ENCODE measurements at places on chromosomes 16 and 17.

DNA sequence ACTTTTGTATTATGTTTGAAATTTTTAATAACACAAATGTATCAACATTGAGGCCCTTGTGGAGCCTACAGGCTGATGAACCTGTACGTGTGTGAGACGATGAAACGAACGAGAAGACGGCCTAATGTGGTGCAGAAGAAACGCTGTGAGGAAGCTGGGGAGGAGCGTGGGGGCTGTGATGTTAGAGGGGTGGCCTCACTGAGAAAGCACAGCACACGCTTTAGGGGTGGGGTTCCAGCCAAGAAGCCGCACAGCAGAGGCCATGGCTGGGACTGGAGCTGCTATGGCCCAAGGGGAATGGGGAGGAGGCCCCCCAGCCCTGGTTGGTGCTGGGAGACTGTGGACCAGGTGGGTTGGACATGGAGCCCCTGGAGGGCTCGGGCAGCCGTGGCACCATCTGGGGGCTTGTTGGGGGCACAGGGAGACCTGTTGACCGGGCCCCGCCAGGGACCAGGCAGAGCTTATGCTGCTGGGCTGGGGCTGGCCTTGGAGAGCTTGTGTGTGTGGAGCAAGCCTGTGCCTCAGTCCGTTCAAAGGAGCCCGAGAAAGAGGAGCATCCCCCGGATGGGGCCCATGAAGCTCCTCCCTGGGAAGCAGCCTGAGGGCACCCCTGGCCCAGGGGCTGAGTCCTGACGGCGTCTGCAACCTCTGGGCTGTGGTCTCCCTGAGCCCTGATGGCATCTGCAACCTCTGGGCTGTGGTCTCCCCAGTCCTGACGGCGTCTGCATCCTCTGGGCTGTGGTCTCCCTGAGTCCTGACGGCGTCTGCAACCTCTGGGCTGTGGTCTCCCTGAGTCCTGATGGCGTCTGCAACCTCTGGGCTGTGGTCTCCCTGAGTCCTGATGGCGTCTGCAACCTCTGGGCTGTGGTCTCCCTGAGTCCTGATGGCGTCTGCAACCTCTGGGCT lies 44.7 kb downstream of the METRNL start:
- DNase-seq: no peak

GRCh38 chr16:10868596-10869469 lies 8.2 kb upstream of the CIITA start:
- no peak for DNase-seq

- DNase-seq: no peak
Observed at GRCh38 chr17:27560668-27561067, 70.3 kb upstream of the LGALS9 start.

DNA sequence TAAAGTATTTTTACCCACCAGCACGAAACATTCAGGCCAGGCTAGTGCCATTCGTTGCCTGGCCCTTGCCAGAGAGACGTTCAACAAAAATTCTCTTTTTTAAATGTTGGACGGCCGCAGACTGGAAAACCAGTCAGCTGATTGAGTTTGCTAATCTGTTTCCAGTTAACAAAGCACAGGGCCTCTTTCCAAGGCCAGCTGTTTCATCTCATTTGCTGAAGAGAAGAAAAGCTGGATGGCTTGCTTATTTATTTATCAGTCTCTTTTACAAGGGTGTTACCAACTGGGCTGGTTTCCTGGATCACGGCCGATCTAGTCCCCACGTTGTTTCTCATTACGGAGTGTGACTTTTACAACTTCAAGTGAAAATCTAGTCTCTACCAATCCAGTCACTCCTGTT lies 418.7 kb upstream of the DYNLRB2 start:
- no peak for DNase-seq

DNA sequence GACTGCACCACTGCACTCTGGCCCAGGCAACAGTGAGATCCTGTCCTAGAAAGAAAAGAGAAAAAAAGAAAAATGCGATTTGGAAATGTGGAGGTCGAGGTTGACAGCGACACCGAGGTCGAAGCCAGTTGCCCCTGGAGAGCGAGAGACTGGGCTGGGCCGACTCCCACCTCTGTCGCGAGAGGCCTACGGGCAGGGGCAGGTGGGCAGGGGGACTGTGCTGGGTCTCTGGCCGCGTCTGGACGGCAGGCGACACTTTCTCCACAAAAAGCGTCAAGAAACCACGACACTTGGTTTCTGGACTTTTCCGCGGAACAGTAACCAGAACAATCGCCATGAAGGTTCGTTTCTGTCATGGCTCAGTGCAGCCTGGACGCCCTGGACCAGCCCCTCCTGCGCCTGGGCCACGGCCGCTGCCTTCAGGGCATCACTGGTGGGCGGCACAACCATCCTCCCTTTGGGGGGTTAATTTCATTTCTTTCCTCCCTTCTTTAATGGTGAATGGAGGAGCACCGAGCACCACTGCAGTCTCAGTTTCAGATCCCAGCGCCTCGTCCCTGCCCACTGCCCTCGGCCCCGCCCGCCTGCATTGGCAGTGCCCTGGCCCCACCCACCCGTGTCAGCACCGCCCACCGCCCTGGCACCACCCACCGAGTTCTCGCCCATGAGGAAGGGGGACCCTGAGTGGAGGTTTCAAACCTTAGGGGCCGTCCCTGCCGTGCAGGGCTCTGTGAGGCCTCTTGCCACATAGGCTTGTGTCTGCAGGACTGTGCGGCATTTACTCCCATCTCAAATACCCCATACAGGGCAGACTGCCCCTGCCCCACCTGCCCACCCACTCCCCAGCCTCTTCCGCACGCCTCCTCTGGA lies 18.5 kb upstream of the CDH15 start:
- no peak for DNase-seq

DNA sequence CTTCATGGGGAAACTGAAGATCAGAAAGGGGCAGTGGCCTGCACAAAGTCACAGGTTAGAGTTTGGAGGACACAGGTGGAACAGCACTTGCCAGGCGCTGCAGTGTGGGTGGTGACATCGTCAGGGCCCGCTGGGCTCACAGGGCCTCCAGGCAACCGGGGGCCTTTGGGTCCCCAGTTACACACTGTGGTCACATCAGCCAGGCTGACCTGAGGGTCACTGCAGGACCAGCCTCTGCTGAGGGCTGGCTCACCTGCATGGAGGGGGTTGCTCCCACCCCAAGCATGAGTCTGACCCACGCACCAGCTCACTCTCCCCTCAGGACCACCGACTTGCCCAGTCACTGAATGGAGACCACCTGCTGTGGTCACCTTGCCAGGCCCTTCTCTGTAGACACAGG lies 17.0 kb downstream of the FOXN1 start:
- no peak for DNase-seq

GRCh38 chr16:81703177-81704155 lies 75.6 kb upstream of the PLCG2 start:
- no peak for DNase-seq

DNA sequence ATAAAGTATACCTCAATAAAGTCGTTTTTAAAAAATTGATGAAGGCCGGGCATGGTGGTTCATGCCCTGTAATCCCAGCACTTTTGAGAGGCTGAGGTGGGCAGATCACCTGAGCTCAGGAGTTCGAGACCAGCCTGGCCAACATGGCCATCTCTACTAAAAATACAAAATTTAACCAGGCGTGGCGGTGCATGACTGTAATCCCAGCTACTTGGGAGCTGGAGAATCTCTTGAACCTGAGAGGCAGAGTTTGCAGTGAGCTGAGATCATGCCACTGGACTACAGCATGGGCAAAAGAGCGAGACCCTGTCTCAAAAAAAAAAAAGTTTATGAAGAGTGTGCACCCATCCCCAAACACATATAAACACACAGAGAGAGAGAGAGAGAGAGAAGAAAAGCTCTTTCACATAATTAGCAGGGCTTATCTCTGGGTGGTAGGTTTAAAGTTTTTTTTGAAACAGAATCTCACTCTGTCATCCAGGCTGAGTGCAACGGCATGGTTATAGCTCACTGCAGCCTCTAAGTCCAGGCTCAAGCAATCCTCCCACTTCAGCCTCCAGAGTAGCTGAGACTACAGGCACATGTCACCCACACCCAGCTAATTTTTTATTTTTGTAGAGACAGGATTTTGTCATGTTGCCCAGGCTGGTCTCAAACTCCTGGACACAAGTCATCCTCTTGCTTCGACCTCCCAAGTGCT lies 3.0 kb downstream of the SREBF1 start:
- no peak for DNase-seq

GRCh38 chr16:70018254-70018653 lies 67.1 kb downstream of the CLEC18A start:
- DNase-seq: no peak

DNA sequence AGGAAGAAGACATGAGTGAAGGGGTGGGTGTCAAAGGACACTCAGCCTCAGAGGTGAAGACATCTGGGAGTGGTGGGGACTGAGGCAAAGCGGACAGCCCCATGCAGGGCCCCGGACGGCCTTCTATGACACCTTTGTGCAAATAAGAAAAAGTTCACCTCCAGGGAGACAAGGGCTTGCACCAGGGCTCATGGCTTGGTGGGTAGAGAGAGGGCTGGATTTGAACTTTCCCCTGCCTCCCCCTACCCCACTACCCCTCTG lies 30.5 kb downstream of the LRRC75A start:
- no peak for DNase-seq

DNA sequence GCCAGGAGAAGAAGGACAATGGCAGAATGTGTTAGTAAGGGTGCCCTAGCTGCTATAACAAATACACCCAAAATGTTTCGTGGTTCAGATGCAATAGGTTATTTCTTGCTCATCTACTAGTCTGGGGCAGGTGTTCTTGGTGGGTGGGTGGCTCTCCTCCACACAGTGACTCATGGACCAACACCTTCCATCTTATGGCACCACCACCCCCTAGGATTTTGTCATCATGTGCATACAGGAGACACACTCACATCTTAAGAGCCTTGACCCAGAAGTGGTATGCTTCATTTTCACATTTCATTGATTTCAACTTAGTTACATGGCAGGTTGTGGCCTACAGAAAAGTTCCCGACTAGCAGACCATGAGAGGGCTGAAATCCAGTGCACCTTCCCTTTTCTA lies 114.7 kb downstream of the AMFR start:
- no peak for DNase-seq

GRCh38 chr16:27929818-27930217 lies 133.7 kb downstream of the GSG1L start:
- no peak for DNase-seq

- DNase-seq: no peak
Observed at GRCh38 chr17:30133197-30133596, 16.6 kb downstream of the NSRP1 start.

GRCh38 chr17:48671697-48672171 lies 45.6 kb upstream of the HOXB9 start:
- DNase-seq: peak; percentile 49

DNA sequence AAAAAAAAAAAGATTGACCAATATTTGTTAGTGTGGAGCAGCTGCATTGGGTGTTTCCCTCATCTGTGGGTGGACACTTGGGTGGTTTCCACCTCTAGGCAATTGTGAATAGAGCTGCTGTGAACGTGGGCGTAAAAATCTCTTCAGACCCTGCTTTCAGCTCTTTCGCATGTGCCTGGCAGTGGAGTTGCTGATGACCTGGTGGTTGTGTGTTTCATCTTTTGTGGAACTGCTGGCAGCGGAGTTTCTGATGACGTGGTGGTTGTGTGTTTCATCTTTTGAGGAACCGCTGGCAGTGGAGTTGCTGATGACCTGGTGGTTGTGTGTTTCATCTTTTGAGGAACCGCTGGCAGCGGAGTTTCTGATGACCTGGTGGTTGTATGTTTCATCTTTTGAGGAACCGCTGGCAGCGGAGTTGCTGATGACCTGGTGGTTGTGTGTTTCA lies 21.4 kb downstream of the ZC3H18 start:
- peak; percentile 28 for DNase-seq

GRCh38 chr17:13575922-13576419 lies 25.8 kb downstream of the HS3ST3A1 start:
- no peak for DNase-seq

DNA sequence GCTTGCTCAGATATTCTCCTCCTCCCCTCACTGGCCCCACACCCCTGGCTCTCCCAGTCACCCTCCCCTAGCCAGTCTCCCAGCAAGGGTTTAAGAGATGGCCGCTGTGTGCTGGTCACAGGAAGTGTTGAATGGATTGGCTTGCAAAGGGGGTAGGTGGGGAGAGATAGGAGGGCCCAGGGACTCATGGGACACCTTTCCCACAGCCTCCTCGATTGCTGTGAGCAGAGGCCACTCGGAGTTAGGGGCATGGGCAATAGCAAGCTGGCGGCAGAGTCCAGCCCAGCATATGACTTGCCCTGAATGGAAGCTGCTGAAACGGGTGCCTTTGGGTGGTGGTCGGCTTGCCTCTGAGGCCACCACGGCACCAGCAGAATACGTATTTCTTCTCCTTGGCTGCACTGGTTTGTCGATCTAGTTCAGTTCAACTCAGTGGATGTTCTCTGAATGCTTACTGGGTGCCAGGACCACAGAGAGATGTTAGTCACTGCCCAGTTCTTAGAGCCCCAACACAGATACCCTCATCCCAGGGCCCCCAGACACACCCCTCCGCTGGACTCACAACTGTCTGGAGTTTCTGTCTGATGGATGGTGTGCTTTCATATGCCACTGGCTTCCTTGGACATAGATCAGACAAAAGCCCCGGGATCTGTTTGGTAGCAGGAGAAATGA lies 6.0 kb downstream of the WFIKKN2 start:
- no peak for DNase-seq

- no peak for DNase-seq
Observed at GRCh38 chr17:6713130-6713917, at the start of gene SLC13A5. Gene SLC13A5 (minus strand): TSS chr17:6713369. CDS start chr17:6713333, 36 bp downstream.

DNA sequence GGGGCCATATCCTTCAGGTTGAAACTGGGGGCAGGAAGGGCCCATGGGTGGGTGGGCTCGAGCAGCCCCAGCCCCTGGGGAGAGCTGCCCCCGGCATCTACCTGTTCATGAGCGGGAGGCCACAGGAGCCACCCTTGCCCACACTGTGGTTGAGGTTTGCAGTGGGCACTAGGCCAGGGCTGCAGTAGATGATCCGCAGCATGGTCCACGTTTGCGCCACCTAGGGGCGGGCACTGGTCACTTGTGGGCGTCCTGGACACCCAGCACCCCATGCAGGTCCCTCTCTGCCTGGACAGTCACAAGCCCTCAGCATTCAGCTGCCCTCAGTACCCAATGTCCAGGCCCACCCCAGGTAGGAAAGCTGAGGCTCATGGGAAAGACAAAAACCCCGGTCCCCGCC lies 1.8 kb upstream of the JMJD8 start:
- DNase-seq: no peak

- no peak for DNase-seq
Observed at GRCh38 chr17:50771991-50772785, 4.9 kb upstream of the ANKRD40CL start.

- no peak for DNase-seq
Observed at GRCh38 chr17:45296003-45296832, 20.6 kb downstream of the MAP3K14 start.

- DNase-seq: no peak
Observed at GRCh38 chr16:57045694-57046381, 46.5 kb upstream of the CPNE2 start.

GRCh38 chr17:58541249-58541648 lies 26.8 kb upstream of the MTMR4 start:
- DNase-seq: no peak

DNA sequence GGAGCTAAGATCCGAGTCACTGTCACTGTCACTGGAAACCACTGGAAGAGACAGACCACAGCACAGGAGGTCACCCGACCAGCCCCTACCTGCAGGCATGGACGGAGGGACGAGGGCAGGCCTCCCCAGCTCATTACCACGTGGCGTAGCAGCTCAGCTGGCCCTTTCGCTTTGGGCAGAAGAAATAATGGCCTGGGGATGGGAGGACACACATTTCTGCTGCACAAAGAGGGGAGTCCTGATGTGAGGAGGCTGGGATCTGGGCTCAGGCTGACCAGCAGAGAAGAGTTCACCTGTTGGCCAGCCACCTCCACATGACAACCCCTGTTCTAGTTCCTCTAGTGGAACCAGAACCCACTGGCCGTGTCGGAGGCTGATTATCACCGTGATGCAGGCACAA lies 38.2 kb upstream of the DOC2B start:
- no peak for DNase-seq

Data from stimulated activated CD4-positive, alpha-beta T cell treated with anti-CD3 and anti-CD28 coated beads, Interleukin-1b, Interleukin-23, amount 100 ng/mL, for 24 hours (primary cell).